ENCODE measurements at places on chromosomes 6 and 20.

GRCh38 chr6:15247500-15248450 is 1.9 kb downstream of the JARID2 start:
- no peak for DNase-seq

GRCh38 chr6:11606332-11606731 is 68.8 kb downstream of the TMEM170B start:
- peak; percentile 76 for DNase-seq

- DNase-seq, result no peak
Measured at GRCh38 chr6:39339096-39339867, 16.8 kb upstream of the KCNK16 start.

DNA sequence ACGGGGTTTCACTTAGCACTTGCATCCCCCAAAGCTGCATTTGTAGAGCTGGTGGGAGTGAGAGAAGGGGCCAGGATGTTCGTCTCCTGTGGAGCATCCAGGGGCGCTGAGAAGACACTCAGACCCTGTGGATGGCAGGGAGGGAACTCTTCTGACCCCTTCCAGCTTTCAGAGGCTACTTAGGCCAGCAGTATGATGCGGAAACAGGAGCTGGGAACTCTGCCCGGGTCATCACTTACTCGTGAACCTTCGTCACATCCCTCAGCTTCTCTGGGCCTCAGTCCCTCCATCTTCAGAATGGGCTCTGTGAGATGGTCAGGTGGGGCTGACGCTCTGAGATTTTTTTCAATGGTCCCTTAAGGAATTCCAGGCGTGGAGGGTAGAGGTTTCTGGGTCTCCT is 228.5 kb downstream of the TAF4 start:
- DNase-seq, result no peak

DNA sequence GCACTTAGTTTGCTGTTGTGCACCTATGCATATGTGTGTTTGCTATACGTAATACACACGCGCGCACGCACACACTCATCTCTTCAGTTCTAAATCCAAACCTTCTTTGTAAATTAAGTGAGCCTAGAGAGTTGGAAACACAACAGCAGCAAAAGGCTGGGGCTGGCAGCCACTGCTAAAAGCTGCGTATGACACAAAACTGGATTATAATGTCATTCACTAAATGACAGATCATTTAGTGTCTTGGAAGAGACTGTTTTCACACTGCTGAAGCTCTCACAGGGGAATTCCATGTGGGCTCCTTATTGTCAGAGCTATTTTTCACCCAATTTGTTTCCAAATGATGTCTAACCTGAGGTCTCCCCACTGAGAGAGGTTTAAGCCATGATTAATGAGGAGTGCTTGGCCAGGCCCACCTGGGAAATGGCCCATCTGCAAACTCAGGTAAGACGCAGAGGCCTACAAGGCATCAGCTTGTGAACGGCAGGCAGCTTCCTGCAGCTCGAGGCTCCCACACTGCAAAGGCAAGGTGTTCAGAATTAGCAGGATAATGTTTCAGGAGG is 94.2 kb downstream of the OLIG3 start:
- DNase-seq, result no peak

DNA sequence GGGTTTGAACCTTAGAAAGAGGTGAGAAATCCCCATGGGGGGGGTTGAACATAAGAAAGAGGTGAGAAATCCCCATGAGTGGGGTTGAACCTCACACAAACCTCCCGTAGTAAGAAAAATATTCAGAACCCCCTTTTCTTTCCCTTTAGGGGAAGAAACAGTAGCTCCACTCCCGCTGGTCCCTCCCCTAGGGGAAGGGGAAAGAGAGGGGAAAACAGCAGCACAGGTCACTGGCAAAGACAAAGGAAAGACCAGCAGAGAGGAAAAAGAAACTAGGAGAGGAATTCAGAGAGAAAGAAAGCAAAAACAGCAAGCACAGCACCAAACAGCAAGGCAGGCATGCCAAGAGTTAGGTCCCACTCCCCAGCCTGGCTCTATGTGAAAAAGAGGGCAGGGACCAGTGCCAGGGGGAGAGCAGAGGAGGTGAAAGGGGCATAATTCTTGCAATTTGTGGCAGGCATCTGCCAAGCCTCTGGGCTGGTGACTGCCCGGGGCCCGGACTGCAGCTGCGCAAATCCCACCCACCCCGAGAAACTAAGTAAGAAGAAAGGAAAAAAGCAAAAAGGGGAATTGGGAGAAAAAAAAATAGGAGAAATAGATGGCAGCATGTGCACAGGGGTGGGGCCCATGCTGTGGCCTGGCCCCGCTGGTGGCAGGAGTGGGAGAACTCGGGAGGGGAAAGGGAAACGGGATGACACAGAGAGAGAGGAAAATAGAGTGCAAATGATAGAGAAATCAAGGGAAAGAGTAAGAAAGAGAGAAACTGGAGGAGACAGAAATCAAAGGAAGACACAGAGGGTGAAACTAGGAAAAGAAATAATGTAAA is 15.1 kb upstream of the GOPC start:
- no peak for DNase-seq

DNA sequence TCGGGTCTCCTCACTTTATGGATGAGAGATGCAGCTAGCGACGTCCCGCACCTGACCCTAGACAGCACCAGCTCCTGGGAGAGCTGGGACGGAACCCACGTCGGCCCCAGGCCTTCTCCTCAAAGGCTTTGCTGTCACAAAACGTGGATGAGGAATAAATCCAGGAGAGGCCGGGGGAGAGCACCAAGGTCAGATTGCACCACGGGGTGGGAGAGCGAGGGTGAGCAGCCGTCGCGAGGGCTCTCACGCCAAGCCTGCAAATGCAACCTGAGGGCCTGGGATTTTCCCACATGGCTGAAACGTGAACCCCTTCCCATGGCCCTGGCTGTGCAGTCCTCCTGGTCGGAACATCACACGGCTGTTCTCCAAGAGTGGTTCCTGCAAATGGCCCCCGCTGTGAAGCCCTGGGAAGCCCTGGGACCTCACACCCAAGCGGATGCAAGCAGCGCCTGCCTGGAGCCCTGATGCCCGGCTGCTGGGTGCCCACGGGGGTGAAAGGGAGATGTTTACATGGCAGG is 45.3 kb downstream of the DLL1 start:
- no peak for DNase-seq

DNA sequence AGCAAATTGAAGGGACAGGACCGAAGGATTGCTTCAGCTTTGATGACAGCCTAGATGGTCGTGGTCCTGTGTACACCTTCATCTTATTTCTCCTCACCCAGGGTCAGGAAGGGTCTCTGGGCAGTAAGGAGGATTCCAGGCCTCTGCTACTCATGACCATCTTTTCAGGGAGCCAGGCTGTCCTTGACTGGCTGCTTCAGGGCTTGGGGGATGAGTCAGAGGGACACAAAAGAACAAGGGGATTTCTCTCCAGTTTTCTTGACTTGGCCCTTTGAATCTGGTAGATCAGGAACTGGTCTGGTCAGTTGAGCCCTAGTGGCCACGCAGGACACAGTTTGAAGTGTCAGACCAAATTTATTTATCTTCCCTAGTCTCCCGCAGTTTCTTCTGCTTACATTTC is 402.1 kb upstream of the CHD6 start:
- DNase-seq, result no peak

DNA sequence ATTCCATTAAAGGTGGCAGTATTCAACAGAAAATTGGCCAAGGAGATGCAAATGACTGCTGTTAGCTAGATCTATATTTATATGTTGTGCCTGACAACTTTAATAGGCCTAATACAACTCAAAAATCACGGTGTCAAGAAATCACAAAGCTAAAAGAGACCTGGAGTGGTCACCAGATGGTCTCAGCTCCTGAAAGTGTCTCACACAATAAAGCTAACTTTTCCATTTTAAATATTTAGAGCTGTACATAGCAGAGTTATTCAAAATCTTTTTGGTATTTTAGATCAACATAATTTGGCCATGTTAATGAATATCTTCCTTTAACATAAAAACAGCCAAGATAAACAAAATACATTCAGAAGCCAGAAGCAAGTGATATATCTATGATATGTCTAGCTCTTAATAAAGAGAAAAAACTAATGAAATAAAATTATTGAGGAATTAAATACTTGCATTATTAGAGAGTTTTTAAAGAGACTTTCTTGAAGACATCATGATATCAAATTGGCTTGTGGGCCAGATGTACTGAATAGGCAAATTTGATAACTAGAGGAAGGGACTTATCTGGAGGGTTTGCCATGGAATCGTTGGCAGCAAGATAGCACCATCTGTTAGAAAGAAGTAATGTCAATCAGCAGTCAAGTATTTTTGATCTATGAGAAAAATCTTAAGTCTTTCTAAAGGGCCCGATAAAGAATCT is 84.9 kb upstream of the SCAF8 start:
- no peak for DNase-seq

- DNase-seq, result no peak
Measured at GRCh38 chr6:45616209-45616608, 238.5 kb upstream of the SUPT3H start.

GRCh38 chr6:75748743-75749538 is at the start of gene MYO6:
TSS of gene MYO6 (plus strand) at chr6:75749239. CDS start at chr6:75817548, 68,309 bp downstream.
- peak; percentile 13 for DNase-seq

DNA sequence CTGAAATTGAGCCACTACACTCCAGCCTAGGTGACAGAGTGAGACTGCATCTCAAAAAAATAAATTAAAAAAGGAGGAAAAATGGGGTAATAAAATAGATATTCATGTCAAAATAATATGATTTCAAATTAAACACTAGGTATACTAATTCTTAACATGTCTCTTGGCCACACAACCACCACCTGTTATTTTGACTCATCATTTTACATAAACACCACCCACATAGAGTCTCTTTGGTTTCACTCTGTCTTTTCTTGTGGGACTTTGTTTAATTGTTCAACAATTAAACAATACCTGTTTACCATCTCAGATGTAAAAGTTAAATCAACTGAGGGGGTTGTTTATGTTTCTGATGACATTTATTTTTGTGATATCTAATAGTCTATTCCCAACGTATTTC is 476.8 kb upstream of the ADGRB3 start:
- no peak for DNase-seq

DNA sequence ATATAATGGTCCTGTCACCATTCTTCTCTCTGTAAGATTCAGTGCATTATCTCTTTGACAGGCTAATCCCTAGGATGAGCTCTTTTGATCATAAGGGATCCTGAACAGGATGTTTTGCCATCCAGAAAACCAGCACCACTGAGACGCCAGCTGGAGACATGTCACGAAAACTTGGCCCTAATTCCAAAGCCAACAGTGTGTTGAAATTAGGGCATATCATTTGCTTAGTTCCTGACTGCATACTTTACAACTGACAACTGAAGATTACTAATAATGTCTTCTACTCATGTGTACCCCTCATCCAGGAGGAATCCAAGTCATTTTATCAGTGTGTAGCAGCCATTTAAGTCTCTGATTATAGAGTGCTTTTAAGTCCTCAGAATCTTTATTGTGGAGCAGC is 243.6 kb downstream of the KCNQ5 start:
- no peak for DNase-seq

GRCh38 chr6:121435444-121436069 is at the start of gene GJA1:
TSS of gene GJA1 (plus strand) at chr6:121435646. CDS start at chr6:121446848, 11,202 bp downstream.
- DNase-seq, result no peak

- DNase-seq, result no peak
Measured at GRCh38 chr20:7029019-7029418, 261.5 kb downstream of the BMP2 start.

- no peak for DNase-seq
Measured at GRCh38 chr20:16040742-16041141, 532.5 kb downstream of the KIF16B start.

DNA sequence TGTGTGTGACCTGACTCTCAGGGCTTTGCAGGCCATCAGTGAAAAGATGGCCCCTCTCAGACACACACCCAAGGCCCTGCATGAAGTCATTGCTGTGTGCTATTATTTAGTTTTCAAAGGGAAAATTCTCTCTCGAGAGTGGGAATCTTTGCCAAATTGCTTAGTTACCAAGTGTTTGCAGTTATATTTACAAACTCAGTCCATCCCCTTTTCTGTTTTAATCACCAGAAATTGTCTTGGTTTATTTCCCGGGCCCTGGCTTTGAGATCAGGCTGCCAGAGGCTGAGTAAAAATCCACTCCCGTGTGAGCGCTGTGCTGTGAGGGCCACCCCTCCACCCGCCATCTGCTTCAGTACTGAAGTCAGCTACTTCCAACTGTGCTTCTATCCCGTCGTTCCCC is 163.1 kb downstream of the SOD2 start:
- DNase-seq, result no peak

DNA sequence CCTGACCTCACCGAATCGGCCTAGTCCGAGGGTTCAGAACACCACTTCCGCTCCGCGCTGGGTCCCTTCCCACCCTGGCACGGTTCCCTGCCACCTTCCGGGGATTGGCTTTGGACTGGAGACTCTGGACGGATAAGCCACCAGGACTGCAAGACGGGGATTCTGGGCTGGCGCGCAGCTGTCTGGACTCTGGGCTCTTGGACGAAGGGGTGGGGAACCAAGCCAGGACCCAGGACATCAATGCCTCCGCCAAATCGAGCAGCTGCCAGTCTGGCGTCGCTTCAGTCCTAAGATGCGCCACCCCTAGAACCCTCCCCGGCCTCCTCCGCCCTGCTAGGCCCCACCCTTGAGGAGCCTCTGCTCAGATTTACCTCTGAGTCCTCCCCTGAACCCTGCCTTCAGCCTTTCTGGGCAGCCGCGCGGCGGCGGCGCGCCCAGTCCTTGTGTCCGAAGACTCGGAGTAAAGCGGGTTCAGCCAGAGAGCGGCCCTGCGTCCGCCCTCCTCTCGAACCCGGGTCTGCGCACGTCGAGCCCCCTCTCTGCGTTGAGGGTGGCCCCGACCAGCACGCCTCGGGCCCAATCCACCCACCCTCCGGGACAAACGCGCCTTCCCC is 1.2 kb downstream of the KCNK17 start:
- no peak for DNase-seq

DNA sequence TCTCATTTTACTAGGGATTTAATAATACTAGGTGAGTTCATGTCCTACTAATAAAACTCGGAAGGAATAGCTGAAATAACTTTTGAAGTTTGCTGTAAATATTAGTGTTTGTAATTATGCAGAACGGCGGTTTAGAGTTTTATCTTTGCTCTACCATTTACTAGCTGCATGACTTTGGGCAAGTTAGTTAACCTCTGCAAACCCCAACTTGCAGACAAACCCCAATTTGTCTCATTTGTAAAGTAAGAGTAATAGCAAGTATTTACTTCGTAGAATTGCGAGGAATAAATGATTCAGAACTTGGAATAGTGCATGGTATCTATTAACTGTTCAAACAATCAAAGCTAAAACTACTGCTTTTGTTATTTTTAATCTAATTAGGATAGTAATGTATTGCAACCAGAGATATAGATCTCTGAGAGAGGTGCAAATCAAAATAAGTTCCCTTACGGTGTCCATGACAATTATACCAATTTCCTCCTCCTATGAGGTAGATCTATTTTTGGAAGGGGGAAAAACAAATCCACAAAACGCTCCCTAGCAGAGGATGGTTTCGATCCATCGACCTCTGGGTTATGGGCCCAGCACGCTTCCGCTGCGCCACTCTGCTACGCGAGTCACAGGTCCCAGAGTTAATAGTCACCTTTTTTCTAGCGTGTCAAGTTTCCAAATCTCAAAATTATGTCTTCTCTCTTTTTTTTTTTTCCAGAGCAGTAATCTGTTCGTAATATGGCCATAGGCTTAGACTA is 35.1 kb upstream of the BTN3A2 start:
- peak; percentile 7 for DNase-seq

- no peak for DNase-seq
Measured at GRCh38 chr6:4289770-4290320, 154.5 kb upstream of the ECI2 start.

Measured in NCI-H1092 (cell line).